Inflammatory macrophage treated with lipopolysaccharide for 4 hours (primary cell): ENCODE measurements at places on chromosomes 2 and 18.

- DNase-seq = no peak
Observed at GRCh38 chr18:7824970-7825369, 257.9 kb downstream of the PTPRM start.

GRCh38 chr18:79239631-79240030, 156.1 kb upstream of the NFATC1 start:
- no peak for DNase-seq

- no peak for DNase-seq
Observed at GRCh38 chr2:133377599-133377998, 190.7 kb downstream of the NCKAP5 start.

- no peak for DNase-seq
Observed at GRCh38 chr2:219496825-219497494, 1.7 kb upstream of the GMPPA start.

- DNase-seq = no peak
Observed at GRCh38 chr18:50590593-50590992, 30.7 kb downstream of the MAPK4 start.

- no peak for DNase-seq
Observed at GRCh38 chr2:204274991-204275390, 270.3 kb upstream of the PARD3B start.

DNA sequence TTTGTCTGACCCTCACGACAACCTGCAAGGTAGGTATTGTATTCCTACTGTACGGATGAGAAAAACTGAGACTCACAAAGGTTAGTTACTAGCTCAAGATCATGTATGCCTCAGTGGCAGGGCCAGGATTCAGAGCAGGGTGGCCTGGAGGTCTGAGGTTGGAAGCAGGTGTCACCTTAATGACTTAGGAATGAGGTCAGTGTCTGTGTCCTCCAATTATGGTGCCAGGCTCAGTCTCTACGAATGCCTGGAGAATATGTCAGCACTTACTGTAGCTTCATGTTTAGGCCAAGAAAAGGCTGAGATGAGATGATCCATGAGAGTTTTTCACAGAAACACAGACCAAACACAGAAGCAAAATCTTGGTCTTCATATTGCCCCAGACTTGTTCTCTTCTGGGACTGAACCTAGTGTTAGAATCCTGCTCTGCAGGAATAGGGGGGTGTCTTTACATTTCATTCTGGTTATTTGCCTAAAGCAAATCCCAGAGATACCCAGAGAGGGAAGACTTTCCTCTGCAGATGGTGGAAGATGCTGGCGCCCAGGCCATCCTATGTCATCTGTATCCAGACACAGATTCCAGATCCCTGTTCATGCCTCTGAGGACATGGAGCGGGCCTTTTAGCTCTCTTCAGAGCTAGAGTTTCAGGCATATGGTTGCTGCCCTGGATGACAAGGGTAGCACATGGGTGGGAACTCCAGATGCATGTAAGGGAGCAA, 16.3 kb upstream of the RAB10 start:
- DNase-seq = no peak
